Esophagus mucosa (tissue), 1 donor: ENCODE measurements at places on chromosomes 1 and 21. TPM values are rescaled to one million over a fixed set of nuclear protein-coding genes. Genes with fewer than 3 reads are reported as not detected.

Gene KCNA2
- total RNA-seq = 1.2 TPM

Gene SRM
- total RNA-seq = 54.6 TPM

Gene CLCA1
- 0.08 TPM for total RNA-seq

Gene CLCNKB
- total RNA-seq = not detected

Gene ARTN
- 7.4 TPM for total RNA-seq

Gene CD53
- total RNA-seq = 5.1 TPM

Gene HMGCS2
- total RNA-seq = 0.76 TPM

Gene OLFML2B
- 0.72 TPM for total RNA-seq

Gene SLC26A9
- 2.3 TPM for total RNA-seq

DNA sequence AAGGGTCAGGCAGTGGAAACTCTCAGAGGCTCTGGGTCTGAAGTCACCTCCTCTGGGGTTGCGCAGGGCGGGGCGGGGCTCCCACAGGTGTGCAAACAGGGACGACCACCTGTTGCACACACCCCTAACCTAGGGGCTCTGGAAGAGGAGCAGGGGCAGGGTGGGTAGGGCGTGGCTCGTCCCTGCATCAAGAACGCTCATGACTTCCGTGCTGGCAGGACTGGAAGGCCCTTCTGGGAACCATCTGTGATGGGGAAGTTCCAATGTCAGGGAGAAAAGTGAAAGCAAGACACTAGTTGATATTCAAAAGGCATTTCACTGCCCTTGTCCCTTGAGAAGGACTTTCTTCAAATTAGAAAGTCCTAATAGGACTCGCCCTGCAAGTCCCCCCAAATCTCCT lies 22.1 kb upstream of the CLSTN1 start:
- ATAC-seq = no peak

- ATAC-seq = no peak
Measured at GRCh38 chr1:119385650-119386049, 17.1 kb downstream of the HAO2 start.

DNA sequence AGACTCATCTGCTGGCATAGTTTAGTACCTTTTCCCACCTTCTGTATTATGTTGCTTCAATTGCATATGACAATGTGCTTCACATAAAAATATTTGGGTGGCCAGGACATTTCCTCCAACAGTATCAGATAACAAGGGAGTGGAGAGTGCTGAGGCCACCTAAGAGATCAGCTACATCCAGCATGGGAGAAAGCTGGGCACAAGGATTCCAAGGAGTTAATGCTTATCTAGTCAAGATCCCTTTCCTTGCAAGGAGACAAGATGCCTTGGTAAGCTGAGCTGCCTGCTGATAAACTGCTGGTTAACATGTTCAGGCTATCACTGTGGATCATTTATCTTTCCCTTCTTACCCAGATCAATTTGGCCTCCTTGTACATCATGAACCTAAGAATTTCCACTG lies 5.4 kb downstream of the TACSTD2 start:
- ATAC-seq = no peak

- no peak for ATAC-seq
Measured at GRCh38 chr1:38217316-38217715, 170.7 kb upstream of the POU3F1 start.

GRCh38 chr1:115408533-115408932 lies 70.5 kb upstream of the NGF start:
- peak; percentile 10 for ATAC-seq

GRCh38 chr1:22229379-22229778 lies 86.5 kb upstream of the WNT4 start:
- peak; percentile 45 for ATAC-seq

DNA sequence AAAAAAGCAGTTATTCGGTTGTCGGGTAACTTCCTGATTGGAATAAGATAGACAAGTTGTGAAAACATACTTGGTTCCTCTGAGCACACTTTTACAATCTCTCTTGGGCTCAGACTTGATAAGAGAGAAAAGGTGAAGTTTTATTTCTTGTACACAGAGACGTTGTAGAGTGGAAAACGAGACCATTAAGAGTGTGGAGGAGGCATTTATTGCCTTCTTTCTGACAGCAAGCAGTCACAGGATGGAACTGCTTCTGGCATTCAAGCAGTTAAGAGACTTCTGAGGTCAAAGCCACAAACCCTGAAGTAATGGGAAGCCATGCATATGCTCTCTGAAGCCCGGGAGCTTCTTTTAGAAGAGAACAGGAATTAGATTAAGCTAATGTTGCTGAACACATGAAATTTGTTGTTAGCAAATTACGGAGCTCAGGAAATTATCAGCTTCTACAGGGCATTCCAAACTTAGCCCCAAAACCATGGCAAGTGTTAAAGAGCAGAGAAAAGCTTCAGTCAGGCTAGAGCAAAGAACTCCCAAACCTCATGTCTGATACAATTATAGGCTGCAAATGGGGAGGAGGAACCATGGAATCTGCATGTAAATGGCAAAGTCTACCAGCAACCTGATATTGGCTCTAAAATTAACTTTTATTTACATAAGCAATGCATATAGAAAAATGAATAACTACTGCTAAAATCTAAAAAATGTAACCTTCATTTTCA lies 26.0 kb downstream of the S1PR1 start:
- no peak for ATAC-seq

DNA sequence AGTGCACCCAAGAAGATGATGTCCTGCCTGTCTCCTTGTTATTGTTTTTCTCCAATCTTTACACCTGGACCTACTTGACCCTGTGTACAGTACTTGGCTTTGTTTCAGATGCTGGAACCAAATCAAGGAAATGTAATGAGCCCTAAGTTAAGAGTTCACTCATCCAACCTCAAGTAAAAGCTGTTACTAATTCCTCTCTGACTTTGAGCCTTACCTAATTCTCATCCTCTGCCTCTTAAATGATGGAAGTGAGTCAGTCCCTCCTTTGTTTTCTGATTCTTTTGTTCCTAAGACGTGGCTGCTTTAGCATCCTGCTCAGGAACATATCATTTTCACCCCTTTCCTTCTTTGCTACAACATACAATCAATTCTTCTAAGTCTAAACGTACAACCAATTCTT lies 15.3 kb upstream of the PLA2G4A start:
- peak; percentile 26 for ATAC-seq

GRCh38 chr21:42465008-42465802 lies 30.8 kb downstream of the RSPH1 start:
- ATAC-seq = no peak

GRCh38 chr1:78146205-78146771 lies 100.5 kb downstream of the GIPC2 start:
- no peak for ATAC-seq

GRCh38 chr1:74180490-74180889 lies 17.5 kb downstream of the LRRIQ3 start:
- no peak for ATAC-seq

DNA sequence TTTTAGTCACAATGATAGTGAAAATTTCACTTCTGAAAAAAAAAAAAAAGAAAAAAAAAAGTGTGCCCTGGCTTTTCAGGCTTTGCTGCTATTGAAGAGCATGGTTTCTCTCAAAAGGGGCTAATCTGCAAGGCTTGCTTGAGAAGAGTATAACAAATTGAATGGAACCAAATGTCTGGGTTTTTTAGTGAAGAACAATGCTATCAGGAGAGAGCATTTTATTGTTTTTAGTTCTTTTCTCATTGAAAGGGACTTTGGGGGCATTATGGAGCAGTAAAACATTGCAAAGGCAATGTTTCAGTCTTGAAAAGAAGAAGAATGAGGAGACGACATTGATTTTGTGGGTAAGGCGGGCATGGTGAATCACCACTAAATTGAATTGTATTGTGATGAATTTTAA lies 28.2 kb downstream of the VCAM1 start:
- ATAC-seq = no peak

DNA sequence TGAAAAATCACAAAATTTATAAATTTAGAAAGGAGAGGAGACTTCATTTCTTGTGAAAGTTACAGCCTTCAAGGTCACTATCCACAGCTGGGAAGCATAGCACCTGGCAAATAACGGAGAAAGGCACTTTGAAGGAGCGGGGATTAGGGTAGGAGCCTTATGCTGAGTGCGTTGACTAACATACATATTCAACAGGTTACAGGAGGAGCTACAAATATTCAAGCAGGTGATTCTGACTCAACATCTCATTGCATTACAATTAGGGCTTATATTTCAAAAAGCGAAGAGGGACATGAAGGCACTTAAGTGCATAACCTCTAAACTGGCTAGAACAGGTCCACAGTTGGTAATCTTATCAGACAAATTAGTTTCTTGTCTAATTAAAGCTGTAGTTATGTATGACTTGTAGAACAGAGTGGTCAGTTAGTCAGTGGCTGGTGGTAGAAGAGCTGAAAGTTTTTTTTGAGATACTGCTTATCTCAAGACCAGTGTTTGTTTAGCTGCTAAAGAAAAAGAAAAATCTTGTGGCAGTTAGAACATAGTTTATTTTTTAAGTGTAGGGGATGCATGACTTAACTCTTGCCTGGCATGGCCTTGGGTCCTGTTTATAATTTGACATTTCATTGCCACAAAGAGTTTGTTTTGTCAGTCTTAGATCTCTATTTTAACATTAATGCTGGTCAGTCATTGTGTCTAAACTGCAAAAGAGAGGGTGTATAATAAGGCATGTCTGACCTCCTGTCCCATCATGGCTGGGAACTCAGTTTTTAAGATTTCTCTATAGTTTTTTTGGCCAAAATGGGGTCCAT lies 311.5 kb downstream of the DUSP10 start:
- ATAC-seq = peak; percentile 56

DNA sequence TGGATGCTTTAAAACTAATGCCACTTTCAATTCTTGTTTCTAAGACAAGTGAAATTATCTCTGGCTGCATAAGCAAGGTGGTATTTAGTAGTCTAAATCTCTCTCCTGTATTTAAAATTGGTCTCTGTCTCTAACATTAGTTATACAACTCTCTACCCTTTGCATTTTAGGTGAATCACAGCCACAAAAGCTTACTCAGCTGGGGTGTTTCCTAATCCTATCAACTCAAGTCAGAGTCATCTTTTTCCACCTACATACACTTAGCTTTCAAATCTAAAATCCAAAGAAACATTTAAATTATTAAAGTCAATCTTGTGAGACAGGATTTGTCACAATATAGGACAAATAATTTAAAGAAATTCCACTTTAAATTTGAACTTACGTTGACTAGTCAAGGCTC lies 255.1 kb upstream of the CXADR start:
- peak; percentile 28 for ATAC-seq

GRCh38 chr1:205530116-205530515 lies 25.6 kb downstream of the CDK18 start:
- ATAC-seq = no peak

DNA sequence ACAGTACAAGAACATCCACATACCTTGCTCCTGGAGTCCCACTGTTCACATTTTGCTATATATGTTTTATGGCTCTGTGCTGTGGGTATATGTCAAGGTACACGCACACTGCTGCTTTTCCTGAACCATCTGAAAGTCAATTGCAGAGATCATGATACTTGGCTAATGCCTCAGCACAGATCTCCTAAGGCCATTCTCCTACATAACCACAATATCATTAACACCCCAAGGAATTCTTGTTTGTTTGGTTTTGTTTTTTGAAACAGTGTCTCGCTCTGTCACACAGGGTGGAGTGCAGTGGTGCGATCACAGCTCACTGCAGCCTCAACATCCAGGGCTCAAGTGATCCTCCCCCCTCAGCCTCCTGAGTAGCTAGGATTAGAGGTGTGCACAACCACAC lies 16.0 kb downstream of the CTNNBIP1 start:
- peak; percentile 44 for ATAC-seq

DNA sequence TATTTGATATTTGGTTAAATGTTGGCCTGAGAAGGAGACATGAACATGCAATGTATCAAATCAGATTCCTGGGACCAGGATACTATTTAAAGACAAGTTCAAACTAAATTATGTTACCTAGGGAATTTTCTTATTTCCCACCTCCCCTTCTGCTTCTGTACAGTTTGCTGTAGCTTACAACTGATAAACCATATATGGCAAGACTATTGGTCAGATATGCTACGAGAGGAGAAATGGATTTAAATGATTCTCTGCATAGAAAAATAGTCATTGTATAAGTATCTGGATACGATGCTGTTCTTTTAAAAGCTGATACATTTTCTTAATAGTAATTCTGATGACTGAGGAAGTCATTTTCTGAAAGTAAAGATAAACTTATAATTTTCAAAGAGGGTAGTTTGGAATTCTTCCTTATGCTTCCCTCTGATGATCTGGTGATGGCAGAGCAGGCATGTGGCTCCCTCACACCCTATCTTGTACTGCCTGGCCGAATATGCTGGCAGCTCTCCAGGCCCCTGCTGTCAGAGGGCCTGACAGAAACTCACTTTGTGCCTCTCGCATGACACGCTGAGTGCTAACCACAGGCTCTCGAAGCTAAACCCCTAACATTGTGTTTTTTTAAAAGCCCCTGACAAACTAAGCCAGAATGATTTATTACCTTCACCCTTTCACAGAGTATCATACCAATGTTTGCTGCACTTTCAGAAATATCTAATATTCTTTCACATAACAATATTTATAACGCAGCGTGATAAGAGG lies 19.4 kb downstream of the RRP15 start:
- ATAC-seq = no peak

DNA sequence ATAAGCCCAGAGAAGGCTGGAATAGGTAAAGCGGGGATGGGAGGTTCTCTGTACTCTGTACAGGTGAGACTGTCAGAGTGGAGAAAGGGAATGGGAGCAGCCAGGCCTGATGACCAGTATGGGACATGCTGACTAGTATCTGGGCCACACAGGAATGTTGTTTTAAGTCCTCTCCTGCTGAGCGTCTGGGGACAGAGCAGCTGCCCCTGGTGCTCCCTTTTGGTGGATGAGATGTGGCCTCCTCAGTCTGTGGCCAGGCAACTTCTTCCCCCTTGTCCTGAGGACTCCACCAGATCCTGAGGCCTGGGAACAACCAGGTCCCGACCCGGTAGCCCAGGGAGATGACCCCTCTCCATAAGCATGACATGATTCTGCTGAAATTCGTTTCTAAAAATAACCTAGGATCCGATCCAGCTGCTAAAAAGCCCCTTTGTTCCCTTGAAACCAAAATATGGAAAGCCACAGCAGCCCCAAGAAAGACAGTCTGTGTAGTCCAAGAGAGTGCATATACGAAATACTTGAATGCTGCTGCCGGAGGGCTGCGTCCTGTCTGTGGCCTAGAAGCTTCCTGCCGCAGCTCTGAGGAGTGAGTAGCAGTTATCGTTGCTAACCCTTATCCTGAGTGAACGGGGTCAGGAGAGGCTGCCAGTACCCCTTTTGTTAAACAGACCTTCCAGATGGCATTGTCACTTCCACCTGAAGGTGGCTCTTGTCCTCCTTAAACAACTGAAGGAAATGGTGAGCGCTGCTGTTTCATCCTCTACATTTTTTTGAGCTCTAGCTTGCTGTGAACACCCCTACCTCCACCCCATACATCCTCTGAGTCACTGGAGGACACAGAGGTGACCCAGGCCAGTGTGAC lies 47.1 kb downstream of the ATP2B4 start:
- peak; percentile 92 for ATAC-seq

GRCh38 chr1:201096977-201097856 lies 15.0 kb downstream of the CACNA1S start:
- ATAC-seq = no peak

- ATAC-seq = no peak
Measured at GRCh38 chr1:199834711-199835110, 192.8 kb upstream of the NR5A2 start.

- ATAC-seq = peak; percentile 66
Measured at GRCh38 chr1:25556791-25557476, 13.5 kb downstream of the LDLRAP1 start.
